ELF-1 (cell line): ENCODE measurements at places on chromosomes 6 and 20.

GRCh38 chr6:139144490-139145085, 9.7 kb downstream of the HECA start:
- no peak for DNase-seq

DNA sequence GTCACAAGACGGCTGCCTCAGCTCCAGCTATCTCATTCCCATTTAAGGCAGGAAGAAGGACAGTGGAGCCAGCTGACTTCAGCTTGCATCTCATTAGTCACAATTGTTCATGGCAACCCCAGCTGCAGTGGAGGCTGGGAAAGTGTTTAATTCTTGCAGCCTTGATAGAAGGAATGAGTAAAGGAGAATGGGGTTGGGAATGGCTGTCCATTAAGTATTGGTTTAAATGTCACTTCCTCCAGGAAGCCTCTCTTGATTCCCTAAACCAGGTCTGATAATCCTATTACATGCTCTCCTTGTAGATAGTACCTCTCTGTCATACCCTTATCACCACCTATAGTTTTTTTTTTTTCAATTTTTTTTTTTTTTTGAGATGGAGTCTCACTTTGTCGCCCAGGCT, 166.4 kb downstream of the TFAP2C start:
- no peak for DNase-seq

DNA sequence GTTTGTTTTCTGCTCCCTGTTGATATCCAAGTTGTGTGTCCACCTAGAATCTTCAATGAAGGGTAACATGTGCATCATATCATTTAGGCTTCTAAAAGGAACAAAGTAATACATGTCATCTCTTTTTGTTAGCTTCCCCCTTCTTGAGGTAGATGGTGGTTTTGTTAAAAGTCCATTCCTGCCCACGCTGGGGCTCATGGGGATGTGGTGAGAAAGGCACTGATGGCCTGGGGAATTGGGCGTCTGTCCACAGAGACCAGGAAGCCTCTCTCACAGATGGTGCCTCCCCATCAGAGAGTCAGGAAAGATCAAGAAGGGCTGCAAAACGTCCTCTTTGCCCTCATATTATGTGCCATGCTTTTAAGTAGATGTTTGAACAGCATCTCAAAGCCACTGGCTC, 32.5 kb downstream of the GNAS start:
- DNase-seq: no peak

GRCh38 chr6:131660195-131660594, 23.1 kb downstream of the ENPP3 start:
- no peak for DNase-seq

- DNase-seq: peak; percentile 79
These were observed 4.1 kb downstream of the TCF21 start for GRCh38 chr6:133892813-133893691.

DNA sequence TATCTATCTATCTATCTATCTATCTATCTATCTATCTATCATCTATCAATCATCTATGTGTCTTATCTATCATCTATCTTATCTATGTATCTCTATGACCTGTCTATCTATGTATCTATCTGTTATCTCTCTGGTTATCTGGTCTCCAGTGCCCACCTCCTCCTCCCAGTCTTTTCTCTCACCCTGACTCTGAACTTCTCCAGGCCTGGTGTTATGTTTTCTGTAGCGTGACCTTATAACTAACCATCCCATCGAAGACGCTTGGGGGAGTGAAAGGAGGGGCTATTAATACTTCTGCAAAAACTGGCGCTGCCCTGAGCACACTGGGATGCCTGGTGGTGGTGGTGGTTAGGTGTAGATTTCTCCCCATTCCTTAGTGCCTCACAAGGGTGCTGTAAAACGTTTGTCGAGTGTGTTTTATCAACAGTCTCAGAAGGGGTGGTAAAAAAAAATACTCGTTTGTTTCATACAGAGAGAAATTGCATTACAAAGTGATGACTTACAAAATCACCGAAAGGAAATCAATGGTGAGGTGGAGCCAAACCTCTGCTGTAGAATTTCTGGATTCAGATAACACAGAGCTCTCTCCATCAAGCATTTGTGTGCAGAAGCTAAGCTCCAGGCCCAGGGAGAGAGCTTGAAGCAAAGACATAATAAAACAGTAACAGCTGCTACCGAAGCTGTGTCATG, 156.2 kb downstream of the BCAS1 start:
- DNase-seq: no peak

DNA sequence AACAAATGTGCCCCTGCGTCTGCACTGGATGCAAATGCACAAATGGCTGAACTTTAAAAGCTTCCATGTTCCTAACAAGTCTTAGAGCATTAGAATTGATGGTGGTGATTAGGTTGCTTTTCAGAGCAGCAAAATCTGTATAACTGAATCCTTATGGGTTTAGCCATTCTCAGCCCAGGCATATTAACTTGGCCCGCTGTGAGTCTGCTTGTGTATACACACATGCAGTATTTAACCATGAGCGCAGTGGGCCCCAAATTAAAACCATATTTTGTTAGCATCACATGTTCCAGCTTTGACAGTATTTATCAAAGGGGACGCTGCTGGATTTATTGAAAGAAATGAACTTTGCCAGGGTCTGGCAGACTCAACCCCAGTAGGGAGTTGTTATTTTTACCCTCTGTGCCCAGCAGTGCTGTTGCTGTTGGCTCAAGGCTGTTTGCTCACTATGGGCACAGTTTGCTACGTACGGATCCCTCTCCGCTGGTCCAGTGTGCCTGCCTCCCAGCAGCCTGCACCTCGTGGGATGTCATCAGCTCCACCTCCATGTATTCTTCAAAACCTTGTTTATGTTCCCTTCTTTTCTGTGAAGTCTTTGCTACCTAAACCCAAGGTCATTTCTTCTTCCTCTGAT, 144.7 kb downstream of the QRSL1 start:
- no peak for DNase-seq

- no peak for DNase-seq
These were observed 10.8 kb upstream of the ADA start for GRCh38 chr20:44662261-44662660.
